ENCODE measurements at places on chromosomes 2 and 18. TPM values are rescaled to one million over a fixed set of nuclear protein-coding genes. Genes with fewer than 3 reads are reported as not detected.

Gene MAP4K4
- 130 TPM for total RNA-seq

Gene SNED1
- 1.1 TPM for total RNA-seq

Gene TNP1
- total RNA-seq = not detected

- H3K36me3 ChIP-seq = no peaks in the 10 kb centered on the region
- H3K4me1 ChIP-seq = no peaks in the 10 kb centered on the region
- no peak overlapping the region for H3K4me3 ChIP-seq
- no peak overlapping the region for H3K27ac ChIP-seq
Measured at GRCh38 chr2:194556629-194557028, 1100.4 kb upstream of the SLC39A10 start.

GRCh38 chr2:30565851-30566358 is 118.9 kb downstream of the LCLAT1 start:
- H3K27ac ChIP-seq = peak overlapping the region; percentile 11
- no peaks in the 10 kb centered on the region for H3K27me3 ChIP-seq
- H3K4me3 ChIP-seq = no peak overlapping the region
- peaks cover 2% of the 10 kb centered on the region for H3K4me1 ChIP-seq
- peak; percentile 22 for DNase-seq
- peaks cover 4% of the 10 kb centered on the region for H3K36me3 ChIP-seq

DNA sequence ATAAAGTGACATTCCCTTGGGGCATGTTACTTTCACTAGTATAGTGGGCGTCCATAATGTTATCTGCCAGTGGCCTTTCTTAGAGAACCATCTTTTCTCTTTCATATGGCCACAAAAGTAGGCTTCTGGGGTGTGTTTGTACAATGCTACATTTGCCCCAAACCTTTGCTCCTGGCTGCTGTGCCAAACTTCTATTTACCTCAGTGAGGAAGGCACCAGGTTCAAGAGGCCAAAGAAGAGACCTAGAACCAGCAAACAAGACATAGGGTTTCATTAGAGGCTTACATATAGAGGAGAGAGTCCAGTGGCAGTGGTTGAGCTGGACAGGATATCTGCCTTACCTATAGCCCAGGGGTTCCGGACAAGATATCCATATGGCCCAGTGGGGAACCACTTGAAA is 48.5 kb downstream of the CPO start:
- H3K27me3 ChIP-seq = no peaks in the 10 kb centered on the region
- H3K27ac ChIP-seq = no peak overlapping the region
- H3K36me3 ChIP-seq = no peaks in the 10 kb centered on the region
- DNase-seq = no peak

GRCh38 chr2:129936334-129936934 is 43.0 kb upstream of the RAB6C start:
- H3K4me3 ChIP-seq = no peak overlapping the region
- H3K4me1 ChIP-seq = no peaks in the 10 kb centered on the region
- H3K27ac ChIP-seq = no peak overlapping the region
- H3K27me3 ChIP-seq = no peaks in the 10 kb centered on the region
- no peaks in the 10 kb centered on the region for H3K36me3 ChIP-seq
- no peak for DNase-seq

- H3K4me3 ChIP-seq = no peak overlapping the region
- H3K4me1 ChIP-seq = peaks cover 10% of the 10 kb centered on the region
- H3K36me3 ChIP-seq = no peaks in the 10 kb centered on the region
- no peak overlapping the region for H3K27ac ChIP-seq
- H3K27me3 ChIP-seq = peaks cover 3% of the 10 kb centered on the region
- DNase-seq = peak; percentile 23
Measured at GRCh38 chr18:48973731-48974130, 23.0 kb upstream of the SMAD7 start.

DNA sequence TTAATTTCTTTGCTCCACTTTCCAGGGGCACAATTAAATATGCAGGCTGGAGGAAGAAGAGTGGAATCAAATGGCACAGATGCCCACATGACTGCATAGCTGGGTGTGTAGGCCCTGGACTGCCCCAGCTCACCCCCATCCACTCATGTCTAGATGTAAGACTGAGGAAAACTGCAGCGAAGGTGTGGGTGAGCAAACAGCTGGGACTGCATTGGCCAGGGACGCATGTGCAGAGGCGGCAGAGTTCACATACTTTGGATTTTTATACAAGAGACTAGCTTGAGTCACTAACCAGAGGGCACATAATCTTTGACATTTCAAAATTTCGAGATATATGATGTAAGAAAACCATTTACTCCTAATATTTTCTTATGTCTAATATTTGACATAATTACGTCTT is 60.1 kb downstream of the SPIRE1 start:
- H3K36me3 ChIP-seq = no peaks in the 10 kb centered on the region
- no peaks in the 10 kb centered on the region for H3K27me3 ChIP-seq
- H3K4me1 ChIP-seq = peaks cover 14% of the 10 kb centered on the region
- no peak overlapping the region for H3K4me3 ChIP-seq

GRCh38 chr18:67973916-67974315 is 457.4 kb upstream of the DSEL start:
- no peaks in the 10 kb centered on the region for H3K36me3 ChIP-seq
- DNase-seq = no peak
- no peaks in the 10 kb centered on the region for H3K27me3 ChIP-seq
- no peak overlapping the region for H3K4me3 ChIP-seq
- no peak overlapping the region for H3K27ac ChIP-seq

GRCh38 chr2:203626952-203627681 is 79.3 kb upstream of the CD28 start:
- peaks cover 15% of the 10 kb centered on the region for H3K4me1 ChIP-seq
- H3K27me3 ChIP-seq = no peaks in the 10 kb centered on the region
- H3K27ac ChIP-seq = peak overlapping the region; percentile 89
- peak; percentile 86 for DNase-seq
- H3K36me3 ChIP-seq = no peaks in the 10 kb centered on the region

GRCh38 chr2:24492421-24493279 is 1.6 kb downstream of the NCOA1 start:
- no peaks in the 10 kb centered on the region for H3K27me3 ChIP-seq
- no peak for DNase-seq
- H3K4me1 ChIP-seq = peaks cover 7% of the 10 kb centered on the region
- peak overlapping the region; percentile 94 for H3K4me3 ChIP-seq
- H3K27ac ChIP-seq = no peak overlapping the region
- no peaks in the 10 kb centered on the region for H3K36me3 ChIP-seq

DNA sequence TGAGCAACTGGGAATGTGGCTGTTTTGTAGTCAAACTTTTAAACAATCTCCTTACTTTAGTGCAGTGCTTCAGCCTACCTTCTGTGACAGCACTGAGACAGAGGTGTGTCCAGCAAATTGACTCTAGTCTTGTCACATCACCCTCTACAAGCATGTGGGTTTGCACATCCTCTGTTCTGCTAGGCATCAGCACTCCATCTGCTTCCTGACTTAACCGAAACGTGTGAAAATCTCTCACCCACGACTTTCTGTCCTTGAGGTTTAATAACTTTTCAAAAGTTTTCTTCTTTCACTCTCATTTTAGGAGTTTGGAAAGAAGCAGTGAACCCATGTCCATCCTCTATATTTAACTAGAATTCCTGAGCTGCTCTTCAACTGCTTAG is 42.6 kb downstream of the TTR start:
- H3K27me3 ChIP-seq = no peaks in the 10 kb centered on the region
- H3K4me3 ChIP-seq = no peak overlapping the region
- no peak overlapping the region for H3K27ac ChIP-seq
- H3K36me3 ChIP-seq = no peaks in the 10 kb centered on the region
- no peaks in the 10 kb centered on the region for H3K4me1 ChIP-seq
- no peak for DNase-seq

GRCh38 chr18:12315490-12315889 is 7.4 kb downstream of the TUBB6 start:
- DNase-seq = no peak
- H3K27me3 ChIP-seq = no peaks in the 10 kb centered on the region
- no peak overlapping the region for H3K4me3 ChIP-seq
- peaks cover 20% of the 10 kb centered on the region for H3K4me1 ChIP-seq
- peaks cover 62% of the 10 kb centered on the region for H3K36me3 ChIP-seq
- no peak overlapping the region for H3K27ac ChIP-seq

All from IMR-90 (cell line).